ENCODE measurements at places on chromosomes 6 and 20.
A peak's percentile ranks its signal among the peaks of the same experiment; 100 is the strongest.

DNA sequence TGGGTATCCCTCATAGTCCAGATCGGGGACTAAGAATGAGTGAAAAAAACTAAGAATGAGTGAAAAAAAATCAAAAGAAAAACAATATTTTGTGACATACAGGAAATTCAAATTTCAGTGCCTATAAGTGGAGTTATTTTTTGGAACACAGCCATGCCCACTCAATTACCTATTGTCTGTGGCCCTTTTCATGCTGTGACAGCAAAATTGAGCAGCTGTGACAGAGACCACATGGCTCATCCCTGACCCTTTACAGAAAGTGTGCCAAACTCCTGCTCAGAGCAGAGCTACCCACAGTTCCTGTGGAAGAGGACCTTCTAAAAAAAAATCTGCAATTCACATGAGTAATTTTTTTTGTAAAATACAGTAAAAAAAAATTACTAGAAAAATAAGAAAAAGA is 1.4 kb downstream of the NCR2 start:
- no peak for DNase-seq

GRCh38 chr6:13194852-13195251 is 133.5 kb downstream of the TBC1D7 start:
- peak; percentile 65 for DNase-seq

DNA sequence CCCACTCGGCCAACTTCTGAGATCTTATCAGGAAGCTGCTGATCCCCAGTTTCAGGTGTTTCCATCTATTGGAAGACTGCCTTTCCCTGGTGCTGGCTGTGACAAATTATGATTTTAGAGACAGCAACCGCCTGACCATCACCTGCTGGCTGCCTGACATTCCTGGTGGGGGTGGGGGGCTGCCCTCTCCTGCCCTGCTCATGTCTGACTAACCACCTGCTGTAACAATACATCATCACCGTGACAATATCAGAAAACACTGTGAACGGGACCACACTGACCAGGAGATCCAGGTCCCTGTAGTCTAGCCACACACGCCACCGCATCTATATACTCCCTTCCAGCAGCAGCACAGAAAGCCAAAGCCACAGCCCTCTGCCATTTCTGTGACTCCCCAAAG is 537.5 kb downstream of the QKI start:
- DNase-seq = no peak

- DNase-seq = no peak
These were observed 510.8 kb upstream of the POU3F2 start for GRCh38 chr6:98323605-98324004.

DNA sequence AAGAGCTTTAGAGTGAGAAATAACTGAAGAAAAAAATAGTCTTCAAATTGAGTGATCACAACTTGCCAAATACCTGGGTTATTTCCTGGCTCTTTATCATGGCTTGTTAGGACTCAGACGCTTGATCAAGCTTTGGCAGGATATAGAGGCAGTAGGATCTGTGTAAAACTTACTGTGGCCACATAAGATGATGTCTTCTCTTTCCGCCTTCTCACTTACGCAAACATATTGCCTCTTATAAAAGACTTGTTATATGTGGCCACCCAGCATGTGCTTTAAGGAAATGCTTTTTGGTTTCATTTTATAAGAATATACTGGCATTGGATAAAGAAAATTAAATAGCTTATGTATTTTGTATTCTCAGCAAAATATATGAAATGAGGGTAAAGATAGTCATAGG is 101.8 kb upstream of the AKIRIN2 start:
- DNase-seq = no peak

- DNase-seq = no peak
These were observed 26.7 kb upstream of the YWHAB start for GRCh38 chr20:44858606-44859360.

DNA sequence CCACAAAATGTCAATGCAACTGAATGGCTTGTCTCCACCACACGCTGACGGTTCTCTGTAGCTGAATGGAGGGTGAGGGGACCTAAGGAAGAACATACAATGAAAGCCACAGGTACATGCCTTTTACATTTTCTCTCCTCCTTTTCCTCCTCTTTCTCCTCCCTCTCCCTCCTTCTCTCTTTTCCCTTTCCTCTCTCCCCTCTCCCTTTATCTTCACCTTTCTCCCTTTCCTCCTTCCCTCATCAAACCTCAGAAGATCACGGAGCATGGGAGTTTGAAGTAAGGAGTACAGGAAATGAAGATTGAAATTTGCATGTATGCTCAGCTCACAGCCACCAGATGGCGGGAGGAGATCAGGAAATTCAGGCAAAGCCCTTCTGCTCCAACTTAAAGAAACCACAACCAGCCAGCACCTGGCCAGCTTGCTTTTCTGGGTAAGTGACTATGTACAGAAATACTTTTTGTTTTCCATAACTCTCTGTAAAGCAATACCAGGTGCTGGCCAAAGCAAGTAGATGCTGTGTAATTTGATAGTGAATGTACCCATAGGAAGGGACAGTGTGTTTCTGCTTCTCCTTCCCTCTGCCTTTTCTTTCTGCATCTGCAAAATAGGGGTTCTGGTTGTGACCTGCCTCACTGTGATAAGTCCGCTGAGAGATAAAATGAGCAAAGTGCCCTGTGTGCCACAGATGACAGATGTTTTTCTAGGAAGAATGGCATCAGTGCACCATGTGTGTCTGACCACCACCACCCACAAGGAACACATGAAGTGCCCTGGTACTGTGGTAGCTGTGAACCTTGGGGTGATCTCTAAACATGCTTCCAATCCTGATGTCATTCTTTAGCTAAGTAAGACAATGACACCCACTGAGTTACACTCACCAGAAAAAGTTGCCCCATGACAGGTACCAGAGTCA is 18.6 kb upstream of the FOXO3 start:
- peak; percentile 76 for DNase-seq

- no peak for DNase-seq
These were observed 13.2 kb upstream of the SERINC1 start for GRCh38 chr6:122484760-122485159.

DNA sequence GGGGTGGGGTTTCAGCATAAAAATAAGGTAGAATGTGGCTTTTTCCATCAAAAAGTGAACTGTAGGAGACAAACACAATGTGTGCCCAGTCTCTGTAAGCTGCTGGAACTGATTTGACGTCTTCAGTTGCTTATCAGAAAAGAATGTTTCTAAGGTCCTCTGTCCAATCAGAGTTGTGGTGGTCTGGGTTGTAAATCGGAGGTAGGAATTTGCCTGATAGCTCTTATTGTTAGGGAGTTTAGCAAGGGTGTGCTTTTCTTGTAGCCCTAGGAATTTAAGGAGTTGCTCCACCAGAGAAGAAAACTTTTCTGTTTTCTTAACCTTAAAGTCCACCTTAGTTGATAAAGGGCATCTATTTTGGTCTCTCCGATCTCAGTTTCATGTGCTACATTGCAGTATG is 10.4 kb upstream of the SSTR4 start:
- DNase-seq = no peak

DNA sequence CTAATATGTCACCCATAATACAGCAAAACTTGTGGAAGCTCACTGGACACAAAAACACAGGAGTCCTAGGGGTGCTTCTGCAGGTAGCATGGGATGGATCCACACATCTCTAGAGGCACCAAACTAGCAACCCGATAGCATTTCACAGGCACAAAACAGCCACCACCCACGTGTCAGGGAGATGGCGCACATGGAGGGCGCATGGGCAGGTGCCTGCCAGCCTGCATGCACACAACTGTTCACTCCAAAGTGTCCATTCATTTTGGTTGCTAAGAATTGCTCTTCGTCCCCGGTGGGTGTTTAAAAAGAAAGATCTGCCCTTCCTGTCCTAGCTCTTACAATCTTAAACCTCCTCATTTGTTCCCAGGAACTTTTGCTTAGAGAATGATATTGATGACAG is 171.3 kb downstream of the SYNDIG1 start:
- no peak for DNase-seq

- no peak for DNase-seq
These were observed 51.5 kb downstream of the TRERF1 start for GRCh38 chr6:42400061-42400760.

DNA sequence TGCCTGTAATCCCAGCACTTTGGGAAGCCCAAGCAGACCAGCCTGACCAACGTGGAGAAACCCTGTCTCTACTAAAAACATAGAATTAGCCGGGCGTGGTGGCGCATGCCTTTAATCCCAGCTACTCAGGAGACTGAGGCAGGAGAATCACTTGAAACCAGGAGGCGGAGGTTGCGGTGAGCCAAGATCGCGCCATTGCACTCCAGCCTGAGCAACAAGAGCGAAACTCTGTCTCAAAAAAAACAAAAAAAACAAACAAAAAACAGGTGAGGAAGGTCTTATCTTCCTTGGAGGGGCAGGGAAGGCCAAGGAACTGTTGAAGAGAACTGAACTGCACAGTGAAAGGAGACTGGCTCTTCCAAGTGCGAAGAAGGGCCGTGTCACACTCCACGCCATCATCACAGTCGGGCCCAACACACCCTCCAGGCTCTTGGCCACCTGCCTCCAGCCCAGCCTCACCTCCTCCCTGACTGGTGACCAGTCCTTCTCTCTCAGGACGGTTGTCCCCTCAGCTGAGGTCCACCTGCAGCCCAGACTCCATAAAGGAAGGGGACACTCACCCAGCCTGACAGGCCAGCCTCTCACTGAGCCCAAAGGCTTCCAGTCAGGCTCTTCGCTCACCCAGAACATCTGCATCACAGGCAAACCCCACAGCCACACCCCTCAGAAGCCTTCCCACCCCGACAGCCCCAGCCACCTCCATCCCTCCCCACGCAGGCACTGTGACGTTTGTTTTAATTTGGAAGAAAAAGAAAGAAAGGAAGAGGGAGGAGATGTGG is 4.1 kb downstream of the ZC3H12D start:
- DNase-seq = no peak

DNA sequence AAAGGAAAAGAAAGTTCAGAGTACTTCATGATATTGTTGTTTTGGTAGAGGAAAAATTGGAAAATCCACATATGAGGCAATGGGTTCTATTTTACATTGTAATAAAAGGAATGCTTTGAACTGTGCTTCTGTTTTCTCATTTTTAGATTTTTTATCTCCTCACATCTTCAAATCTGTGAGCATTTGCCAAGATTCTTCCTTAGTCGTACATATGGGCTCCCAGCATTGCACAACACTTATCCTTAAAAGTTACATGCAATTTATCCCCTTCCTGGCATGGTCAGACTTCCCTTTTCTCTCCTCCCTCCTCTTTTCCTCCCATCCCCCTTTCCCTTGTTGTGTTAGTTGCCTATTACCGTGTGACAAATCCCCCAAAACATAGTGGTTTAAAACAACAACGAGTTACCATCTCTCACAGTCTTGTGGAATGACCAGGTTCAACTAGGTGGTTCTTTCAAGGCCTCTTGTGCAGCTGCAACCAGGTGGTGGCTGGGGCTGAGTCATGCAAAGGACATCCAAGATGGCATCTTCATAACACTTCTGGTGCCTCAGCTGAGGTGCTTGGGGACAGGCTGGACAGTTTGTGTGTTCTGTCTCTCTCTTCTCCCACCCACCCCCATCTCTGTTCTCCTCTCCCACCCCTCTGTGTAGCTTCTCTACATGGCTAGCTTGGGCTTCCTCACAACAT is 68.7 kb downstream of the TXNDC5 start:
- no peak for DNase-seq

- DNase-seq = no peak
These were observed 678.6 kb downstream of the MAFB start for GRCh38 chr20:40010483-40010882.

- no peak for DNase-seq
These were observed 19.6 kb upstream of the ABT1 start for GRCh38 chr6:26576929-26577719.

- DNase-seq = no peak
These were observed 125.0 kb downstream of the MAP3K4 start for GRCh38 chr6:161116554-161116953.

DNA sequence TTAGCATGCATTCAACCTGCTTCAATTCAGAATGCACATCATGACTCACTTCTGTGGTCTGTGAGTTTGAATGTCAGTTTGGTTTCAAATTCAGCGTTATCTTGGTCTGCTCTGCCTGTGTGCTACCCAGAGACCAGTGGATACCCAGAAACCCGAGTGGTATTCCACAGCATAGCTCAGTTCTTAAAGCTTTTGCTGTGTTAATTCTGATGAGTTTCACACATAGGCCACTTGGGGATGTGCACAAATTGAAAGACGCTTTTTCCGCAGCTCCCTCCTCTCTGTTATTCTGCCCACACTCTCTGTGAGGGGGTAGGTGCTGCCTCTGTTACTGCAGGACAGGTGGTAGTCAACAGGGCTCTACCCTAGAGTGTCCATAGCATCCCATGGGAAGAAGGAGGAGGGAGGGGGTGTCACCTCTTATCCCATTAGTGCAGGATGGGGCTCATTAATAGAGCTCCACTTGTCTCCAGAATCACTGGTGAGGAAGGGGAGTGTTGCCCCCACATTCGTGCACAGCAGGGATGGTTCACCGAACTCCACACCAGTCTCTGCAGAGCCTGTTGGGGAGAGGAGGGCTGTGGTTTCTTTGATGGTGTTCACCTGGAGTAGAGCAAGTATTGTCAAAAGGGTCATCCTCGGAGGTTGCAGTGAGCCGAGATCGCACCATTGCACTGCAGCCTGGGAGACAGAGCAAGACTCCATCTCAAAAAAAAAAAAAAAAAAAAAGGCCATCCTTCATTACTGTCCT is 29.2 kb upstream of the SDCBP2 start:
- DNase-seq = no peak

DNA sequence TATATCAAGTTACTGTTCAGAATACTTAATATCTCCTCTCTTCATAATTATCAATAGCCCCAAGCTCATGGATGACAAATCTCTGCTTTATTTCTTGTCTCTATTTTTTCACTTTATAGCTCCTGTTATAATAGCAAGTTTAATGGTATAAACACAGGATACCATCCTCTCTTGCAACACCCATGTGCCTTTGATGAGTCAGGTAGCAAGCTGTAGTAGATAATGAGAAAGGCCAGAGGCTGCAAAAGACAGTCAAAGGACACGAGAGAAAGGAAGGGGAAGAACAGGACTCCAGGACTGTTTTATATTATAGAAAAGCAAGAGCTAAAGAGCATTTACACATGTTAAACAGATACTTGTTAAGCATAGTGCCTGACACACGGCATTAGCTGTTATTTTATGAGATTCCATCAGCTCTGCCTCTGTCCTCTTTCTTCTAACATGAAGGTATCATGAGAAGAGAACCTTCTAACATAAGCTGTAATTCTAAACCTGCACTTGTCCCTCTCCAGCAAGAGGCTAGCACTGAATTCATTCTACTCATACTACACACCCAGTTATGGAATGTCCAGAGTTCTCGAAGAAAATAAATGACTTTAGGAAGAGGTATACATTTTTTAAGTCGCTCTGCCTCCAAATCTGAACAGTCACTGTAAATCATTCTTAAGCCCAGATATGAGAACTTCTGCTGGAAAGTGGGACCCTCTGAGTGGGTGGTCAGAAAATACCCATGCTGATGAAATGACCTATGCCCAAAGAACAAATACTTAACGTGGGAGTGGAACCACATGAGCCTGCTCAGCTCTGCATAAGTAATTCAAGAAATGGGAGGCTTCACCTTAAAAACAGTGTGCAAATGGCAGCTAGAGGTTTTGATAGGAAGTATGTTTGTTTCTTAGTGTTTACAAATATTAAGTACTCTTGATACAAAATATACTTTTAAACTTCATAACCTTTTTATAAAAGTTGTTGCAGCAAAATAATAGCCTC is 45.0 kb downstream of the NT5E start:
- no peak for DNase-seq

- DNase-seq = no peak
These were observed 9.7 kb upstream of the DYNLRB1 start for GRCh38 chr20:34506480-34506879.

GRCh38 chr20:4665591-4665990 is 56.1 kb upstream of the PRND start:
- no peak for DNase-seq

- no peak for DNase-seq
These were observed 3.1 kb upstream of the CAP2 start for GRCh38 chr6:17390276-17390675.

GRCh38 chr6:73250016-73250415 is 13.0 kb downstream of the KHDC1 start:
- no peak for DNase-seq
